Stimulated activated CD4-positive, alpha-beta T cell treated with anti-CD3 and anti-CD28 coated beads, Interleukin-2, amount 100 ng/mL, for 48 hours (primary cell): ENCODE measurements at places on chromosomes 6 and 20.

- DNase-seq, result no peak
These were observed 4.9 kb downstream of the LAMA4 start for GRCh38 chr6:112249489-112249888.

DNA sequence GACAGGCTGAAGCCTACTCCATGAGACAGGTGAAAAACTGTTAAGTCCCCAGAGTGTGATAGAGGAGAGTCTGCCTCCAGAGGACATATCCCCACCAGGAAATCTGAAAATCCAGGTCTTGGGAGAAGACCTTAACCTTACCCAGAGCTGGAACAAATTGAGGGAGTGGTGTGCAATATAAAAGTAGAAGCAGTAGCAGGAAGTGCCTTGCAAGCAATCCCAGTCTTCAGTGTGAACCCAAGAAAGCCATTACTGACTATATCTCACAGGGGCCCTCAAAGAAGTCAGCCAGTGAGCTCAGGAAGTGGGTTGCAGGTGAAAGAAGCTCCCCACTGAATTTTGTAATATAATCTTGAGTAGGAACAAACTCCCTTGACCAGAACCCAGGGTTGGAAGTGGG, 41.9 kb upstream of the PKIB start:
- no peak for DNase-seq

- no peak for DNase-seq
These were observed 3.0 kb upstream of the PRDM13 start for GRCh38 chr6:99603421-99604165.

DNA sequence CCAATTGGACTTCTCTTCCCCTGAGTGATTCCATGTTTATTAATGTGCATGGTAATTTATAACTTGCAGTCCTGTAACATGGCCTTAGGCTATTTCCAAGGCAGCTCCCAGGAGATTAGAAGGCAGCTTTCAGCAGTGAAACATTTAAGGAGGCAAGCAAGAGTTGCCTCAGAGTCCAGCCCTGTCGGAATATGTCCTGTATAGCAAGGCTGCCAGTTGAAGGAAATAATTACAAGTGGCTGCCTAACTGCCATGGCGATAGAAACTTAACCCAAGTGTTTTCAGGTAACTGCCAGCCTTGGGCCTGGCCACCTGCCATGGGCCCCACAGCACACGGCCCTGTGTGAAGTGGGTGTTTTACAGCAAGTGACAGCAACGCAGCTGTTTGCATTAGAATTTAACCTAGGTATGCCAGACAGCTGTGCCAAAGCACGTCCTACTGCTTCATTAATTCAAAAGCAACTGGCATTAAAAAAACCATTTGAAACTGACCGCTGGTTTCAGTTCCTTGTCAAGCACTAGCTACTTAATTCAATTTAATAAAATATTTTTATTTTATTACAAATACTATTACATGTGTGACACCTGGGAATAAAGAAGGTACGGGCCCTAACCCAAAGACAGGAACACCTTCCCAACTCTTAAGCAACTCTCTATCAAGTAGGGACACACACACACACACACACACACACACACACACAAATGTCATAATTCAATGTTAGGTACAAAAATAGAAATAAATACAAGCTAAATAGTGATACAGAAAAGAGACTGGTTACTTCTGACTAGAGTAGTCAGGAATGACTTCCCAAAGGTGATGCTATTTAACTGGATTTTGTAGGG, 151.8 kb upstream of the HEY2 start:
- no peak for DNase-seq

- DNase-seq, result no peak
These were observed 31.9 kb upstream of the JARID2 start for GRCh38 chr6:15213838-15214400.

- no peak for DNase-seq
These were observed 195.0 kb downstream of the CD83 start for GRCh38 chr6:14312587-14312986.
